ENCODE measurements at places on chromosomes 12 and 14.

DNA sequence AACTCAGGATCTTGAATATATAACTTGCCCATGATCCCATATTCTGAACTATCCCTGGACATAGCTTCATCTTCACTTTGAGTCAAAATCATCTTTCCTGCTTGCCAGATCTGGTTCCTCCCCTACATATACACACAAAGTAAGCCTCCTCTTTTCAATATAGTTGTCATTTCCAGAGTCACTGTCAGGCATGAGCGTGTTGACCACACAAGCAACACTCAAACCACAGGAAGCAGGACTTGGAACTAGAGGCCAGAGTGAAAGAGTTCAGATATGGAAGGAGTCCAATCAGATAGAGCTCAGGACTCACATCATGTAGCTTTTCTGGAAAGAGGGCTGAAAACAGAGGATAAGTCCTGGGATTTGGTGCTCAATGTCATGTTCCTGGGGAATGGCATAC is 1140.6 kb downstream of the BCL11B start:
- DNase-seq, result no peak

- DNase-seq, result peak; percentile 83
Measured at GRCh38 chr12:4107436-4107878, 166.1 kb upstream of the CCND2 start.

DNA sequence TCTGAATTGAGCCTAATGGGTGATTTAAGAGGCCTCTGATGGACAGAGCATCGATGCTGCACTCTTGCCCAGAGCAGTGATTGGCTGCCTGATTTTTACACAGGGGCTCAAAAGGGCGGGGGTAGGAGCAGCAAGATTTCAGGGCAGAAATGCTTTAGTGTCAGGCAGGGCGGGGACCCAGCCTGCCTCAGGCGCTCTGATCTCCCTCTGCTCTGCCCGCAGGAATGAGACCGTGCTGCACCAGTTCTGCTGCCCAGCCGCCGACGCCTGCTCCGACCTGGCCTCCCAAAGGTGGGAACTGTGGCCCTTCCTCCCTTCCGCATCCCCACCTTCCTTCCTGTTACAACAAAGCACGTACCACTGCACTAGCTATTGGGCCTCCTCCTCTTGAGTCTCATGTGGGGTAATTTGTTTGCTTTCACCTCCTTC is 32.4 kb downstream of the IQSEC3 start:
- DNase-seq, result no peak

GRCh38 chr12:5213990-5214389 is 170.3 kb downstream of the KCNA5 start:
- no peak for DNase-seq

DNA sequence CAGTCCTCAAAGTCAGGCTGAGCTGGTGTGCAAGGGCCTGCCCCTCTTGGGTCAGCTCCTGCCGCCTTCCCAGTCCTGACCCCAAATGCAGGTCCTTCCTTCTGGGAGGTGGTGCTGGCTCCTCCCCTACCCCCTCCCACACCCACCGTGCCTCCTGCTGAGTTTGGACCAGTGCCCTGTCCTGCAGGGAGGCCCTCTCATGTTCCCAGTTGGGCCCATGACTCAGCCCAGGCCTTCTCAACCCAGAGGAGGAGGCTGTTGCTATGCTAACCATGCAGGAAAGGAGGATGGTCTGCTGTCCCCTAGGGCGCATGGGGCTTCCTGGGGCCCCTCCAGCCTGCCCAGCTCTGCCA is 4.4 kb downstream of the ZBTB42 start:
- no peak for DNase-seq

GRCh38 chr14:22039938-22040780 is 366.5 kb upstream of the OR4E1 start:
- peak; percentile 39 for DNase-seq

DNA sequence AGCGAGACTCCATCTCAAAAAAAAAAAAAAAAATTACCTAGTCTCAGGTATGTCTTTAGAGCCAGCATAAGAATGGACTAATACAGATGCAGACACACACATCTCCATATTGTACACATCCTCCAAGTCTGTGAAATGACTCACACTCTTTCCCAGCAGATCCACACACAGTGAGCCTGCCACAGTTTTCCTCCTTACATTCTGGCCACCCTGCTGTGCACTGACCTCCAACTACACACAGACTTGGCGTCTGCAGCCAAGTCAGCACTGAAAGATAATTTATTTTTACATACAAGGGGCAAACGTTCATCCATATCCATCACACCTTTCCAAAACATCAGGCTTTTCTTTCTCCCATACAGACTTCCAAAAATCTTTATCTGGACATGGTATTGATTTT is 115.9 kb downstream of the SLC25A21 start:
- no peak for DNase-seq

- no peak for DNase-seq
Measured at GRCh38 chr12:62677355-62677754, 210.7 kb downstream of the MON2 start.

DNA sequence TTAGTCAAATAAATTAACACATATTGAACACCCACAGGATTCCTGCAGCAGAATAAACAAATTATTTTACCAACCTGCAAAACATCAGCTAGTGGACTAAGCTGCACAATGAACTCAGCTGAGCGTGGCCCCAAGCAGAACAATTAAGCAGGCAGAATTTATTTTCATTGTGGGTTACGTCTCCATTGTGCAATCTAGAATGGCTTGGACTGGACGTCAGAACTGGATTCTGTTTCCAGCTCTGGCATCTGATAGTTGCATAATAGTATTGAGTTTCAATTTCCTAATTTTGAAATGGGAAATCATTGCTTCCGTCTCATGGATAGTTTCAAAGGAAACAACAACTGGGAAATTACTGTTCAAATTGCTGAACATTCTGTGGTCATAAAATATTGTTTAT is 35.5 kb upstream of the RERG start:
- no peak for DNase-seq

DNA sequence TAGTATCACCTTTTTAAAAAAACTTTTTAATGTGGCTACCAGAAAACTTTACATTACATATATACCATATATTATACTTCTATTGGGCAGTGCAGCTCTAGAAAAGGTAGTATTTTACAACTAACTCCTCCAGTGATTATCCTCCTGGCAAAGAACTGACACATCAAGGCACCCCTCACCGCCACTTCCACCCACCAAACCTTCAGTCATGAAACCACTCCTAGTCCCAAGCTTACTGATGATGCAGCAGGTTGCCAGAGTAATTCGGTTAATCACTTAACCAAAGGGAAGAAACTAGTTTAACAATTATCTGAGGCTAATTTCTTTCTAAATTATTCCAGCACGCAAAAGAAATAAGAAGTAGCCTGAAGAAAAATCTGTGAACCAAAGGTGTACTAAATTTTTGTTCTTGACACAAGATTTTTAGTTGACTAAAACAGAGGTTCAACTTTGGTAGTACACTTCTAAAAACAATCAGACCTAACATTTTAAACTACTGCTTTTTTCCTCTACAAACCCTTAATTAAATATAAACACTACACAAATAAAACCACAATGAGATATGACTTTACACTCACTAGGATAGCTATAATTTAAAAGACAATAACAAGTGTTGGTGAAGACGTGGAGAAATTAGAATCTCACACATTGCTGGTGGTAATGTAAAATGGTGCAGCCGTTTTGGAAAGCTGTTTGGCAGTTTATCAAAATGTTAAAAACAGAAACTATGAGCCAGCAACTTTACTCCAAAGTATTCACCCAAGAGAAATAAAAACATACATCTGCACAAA is 16.7 kb downstream of the SPPL3 start:
- no peak for DNase-seq

GRCh38 chr12:126843915-126844669 is 1422.9 kb upstream of the TMEM132C start:
- no peak for DNase-seq
